ENCODE measurements at places on chromosomes 5 and 9.

GRCh38 chr5:66342341-66342880 is 198.3 kb downstream of the SREK1 start:
- DNase-seq: no peak

DNA sequence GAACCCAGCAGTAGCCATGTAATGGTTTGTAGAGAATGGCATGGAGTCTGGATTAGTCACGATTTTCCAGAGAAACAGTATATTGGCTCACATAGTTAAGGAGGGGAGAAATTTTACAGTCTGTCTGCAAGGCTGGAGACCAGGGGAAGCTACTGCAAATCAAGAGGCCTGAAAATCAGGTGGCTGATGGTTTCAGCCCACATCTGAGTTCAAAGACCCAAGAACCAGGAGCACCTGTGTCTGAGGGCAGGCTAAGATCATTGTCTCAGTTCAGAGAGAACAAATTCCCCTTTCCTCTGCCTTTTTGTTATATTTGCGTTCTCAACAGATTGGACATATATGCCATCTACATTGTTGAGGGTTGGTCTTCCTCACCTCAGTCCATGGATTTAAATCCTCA is 207.5 kb upstream of the IRX2 start:
- no peak for DNase-seq

DNA sequence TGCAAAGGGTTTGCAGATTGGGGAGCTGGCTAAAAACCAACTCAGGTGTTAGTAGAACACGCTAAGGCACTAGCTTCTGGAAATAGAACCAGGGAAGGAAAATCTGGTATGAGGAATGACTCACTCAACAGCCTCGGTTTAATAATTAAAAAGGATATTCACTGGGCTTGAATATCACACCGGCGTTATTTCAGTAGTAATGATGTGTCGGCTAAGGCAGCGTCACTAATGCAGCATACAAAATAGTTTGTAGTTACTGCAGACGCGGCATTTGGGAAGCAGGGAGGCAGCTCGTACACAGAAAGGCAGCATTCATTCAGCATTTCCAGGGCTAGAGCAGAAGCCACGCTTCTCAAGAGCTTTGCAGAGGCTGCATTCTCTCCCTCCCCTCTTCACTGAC is 1.7 kb downstream of the ADRA1B start:
- DNase-seq: no peak

DNA sequence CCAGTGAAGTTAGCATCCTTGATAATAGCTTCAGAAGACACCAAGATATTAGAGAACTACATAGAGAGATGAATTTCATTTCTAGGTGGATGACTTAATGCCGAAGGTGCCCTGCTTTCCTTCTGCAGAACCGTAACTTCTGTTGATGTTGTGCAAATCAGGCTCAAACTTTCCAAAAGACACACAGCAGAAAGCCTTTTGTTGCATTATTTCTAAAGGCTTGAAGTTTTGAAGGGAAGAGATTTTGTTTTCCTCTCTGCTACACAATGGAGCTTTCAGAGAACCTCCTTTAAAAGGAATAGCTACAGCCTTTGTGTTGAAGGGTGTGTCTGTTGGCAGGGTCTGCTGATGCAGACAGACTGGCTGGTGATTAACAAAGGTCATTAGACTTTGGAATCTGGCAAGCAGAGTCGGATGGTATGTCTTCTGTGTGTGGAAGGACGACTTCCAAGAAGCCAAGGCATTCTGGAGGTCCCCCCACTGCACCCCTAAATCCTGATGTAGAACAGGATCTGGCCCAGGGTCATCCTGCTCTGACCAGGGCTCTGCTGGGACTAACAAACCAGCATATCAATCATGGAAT is 57.8 kb downstream of the ZNF462 start:
- DNase-seq: no peak

- DNase-seq: no peak
These were observed 8.3 kb upstream of the YTHDC2 start for GRCh38 chr5:113505181-113505580.
